ENCODE measurements at places on chromosomes 1 and 21.

GRCh38 chr1:25431955-25432719 is 1.4 kb downstream of the MACO1 start:
- no peak for DNase-seq

DNA sequence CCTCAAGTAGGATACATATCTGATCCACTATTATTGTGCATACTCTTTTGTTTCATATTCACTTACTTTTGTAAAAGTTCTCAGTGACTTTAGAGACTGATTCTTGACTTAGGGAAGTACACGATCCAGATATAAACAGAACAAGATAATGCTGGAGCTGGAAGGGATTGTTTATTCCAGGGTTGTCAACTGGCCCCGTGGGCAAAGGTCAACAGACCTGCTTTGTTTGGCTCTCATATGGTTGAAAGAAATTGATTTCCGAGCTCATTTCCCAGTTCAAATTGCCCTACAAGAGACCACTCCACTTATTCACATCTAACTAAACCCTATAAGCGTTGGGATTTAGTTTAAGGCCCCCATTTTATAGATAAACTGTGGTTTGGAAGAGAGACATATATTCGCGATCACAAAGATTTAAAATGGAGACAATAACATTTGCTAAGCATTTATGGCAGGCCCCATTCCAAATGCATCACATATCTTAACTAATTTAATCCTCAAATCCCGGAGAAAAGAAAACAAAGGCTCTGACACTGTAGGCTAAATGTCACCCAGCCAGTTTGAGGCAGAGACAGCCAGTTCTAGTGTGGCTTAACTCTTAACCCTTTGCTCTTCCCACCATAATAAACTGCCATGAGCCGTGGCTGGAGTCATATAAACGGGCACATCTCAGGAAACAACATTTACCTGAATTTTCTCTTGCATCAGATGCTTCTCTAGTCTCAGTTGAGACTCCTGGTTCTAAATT is 20.6 kb downstream of the REG4 start:
- no peak for DNase-seq

GRCh38 chr1:154960446-154961136 is 991 bp downstream of the PYGO2 start:
- no peak for DNase-seq

DNA sequence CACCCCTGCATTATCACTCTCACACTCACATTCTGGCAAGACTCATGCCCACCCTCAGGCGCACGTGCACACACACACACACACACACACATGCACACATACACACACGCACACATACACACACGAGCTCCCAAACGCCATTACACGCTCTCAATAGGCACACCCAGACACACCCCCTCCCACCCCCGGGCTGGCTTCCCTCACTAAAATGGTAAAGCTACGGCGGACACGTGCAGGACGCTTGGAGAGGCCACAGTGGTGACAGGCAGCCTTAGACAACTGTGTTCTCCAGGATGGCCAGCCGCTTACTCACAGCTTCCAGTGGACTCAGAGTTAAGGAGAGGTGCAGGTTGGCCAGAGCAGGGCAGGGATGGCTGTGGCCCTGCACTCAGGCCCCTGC is 10.1 kb downstream of the MATN1 start:
- DNase-seq: no peak

DNA sequence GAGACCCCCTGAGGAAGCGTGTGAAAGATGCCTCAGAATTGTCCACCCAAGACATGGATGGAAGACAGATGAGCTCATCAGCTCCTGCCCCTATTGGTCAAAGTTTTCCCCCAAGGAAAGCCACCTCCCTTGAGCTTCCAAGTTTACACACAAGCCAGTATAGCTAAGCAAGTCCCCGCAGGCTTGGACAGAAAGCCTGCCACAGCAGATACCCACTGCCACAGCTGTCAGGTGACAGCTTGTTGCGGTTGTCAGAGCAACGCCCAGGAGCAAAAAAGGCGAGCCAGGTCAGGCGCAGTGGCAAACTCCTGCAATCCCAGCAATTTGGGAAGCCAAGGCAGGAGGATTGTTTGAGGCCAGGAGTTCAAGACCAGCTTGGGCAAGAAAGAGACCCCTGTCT is 60.9 kb upstream of the IFNAR2 start:
- DNase-seq: no peak

GRCh38 chr21:42209801-42210479 is 9.0 kb upstream of the ABCG1 start:
- DNase-seq: no peak

Measured in activated naive CD8-positive, alpha-beta T cell treated with anti-CD3 and anti-CD28 coated beads, Interleukin-2, amount 50 U/mL, for 24 hours (primary cell).